ENCODE measurements at places on chromosomes 5 and 9. TPM values are rescaled to one million over a fixed set of nuclear protein-coding genes. Genes with fewer than 3 reads are reported as not detected.
A peak's percentile ranks its signal among the peaks of the same experiment; 100 is the strongest.

- H3K36me3 ChIP-seq, result no peaks in the 10 kb centered on the region
- H3K27me3 ChIP-seq, result no peaks in the 10 kb centered on the region
- DNase-seq, result no peak
- no peak overlapping the region for H3K27ac ChIP-seq
Measured at GRCh38 chr5:14364576-14365472, 216.8 kb upstream of the OTULINL start.

DNA sequence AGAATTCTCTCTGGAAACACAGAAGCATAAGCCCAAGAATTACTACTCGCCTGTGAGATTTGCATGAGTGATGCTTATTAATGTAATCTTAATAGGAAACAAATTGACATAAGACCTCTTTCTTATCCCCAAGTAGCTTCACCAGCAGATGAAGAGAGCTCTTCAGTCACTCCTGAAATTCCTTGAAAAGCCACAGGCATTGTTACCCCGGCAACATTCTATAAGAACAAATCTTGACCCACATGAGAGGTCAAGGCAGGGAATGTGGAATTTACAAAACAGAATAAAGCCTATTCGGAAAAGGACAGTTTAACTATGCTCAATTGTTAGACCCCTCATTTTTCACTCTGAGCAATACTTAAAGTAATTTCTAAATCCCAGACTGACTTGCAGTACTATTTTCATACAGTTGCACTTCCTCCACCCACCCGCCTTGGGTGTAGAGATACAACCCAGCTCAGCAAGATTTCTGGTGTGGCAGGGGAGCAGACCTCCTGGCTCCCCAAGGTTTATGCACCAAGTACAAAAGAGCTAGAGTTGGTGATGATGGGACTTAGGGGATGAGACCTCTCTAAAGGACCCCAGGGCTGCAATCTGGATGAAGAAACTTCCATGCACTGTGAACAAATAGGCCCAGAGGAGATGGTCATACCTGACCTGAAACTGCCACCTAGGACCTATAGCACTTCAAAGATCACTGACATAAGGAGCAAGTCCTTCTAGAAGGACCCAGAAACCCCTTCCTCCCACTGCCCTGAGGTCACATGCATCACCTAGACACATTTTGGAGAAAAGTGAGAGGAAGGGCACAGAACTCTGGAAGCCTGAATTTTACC is 242.1 kb downstream of the ZNF608 start:
- no peak overlapping the region for H3K27ac ChIP-seq
- no peaks in the 10 kb centered on the region for H3K36me3 ChIP-seq
- H3K27me3 ChIP-seq, result no peaks in the 10 kb centered on the region
- DNase-seq, result no peak
- H3K4me3 ChIP-seq, result no peak overlapping the region

- H3K4me3 ChIP-seq, result no peak overlapping the region
- H3K27ac ChIP-seq, result no peak overlapping the region
- H3K27me3 ChIP-seq, result no peaks in the 10 kb centered on the region
- H3K36me3 ChIP-seq, result peaks cover 5% of the 10 kb centered on the region
Measured at GRCh38 chr9:73176450-73176875, 24.8 kb downstream of the ANXA1 start.

DNA sequence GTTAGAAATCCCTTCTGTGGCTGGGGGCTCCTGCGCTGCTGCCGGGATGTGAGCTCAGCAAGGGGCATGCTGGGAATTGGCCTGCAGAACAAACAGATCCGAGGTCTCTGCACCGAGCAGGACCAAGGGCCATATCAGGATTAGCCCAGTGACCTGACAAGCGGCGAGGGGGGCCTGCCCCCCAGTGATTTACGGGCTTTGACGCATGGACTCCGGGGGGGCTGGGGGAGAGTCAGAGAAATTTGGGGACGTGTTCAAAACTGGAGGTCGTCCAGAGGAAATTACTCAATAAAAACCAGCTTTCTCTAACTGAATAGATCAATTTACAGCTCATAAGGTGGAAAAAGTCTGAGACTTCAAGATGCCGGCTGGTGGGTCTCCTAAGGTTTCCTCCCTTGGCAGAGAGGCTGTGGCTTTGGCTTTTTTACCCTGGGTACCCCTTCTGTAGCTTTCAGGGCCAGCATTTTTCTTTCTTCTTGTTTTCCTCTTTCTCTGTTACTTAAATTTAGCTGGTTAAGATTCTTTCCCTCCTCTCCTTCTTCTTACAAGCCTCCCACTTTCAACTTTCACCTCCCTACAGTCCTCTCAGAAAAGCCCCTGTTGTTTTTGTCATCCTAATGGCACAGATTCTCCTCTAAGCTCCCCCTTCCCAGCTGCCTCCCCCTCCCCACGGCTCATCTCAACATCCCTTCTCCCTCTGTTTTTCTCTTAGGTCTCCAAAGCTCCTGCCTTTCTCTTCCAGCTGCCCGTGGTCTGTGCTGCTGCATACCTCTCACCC is 551.0 kb downstream of the CCDC171 start:
- H3K4me3 ChIP-seq, result no peak overlapping the region
- H3K27me3 ChIP-seq, result no peaks in the 10 kb centered on the region
- peaks cover 42% of the 10 kb centered on the region for H3K4me1 ChIP-seq

GRCh38 chr9:27124151-27124550 is 15.1 kb downstream of the TEK start:
- H3K36me3 ChIP-seq, result no peaks in the 10 kb centered on the region
- DNase-seq, result no peak
- H3K27ac ChIP-seq, result no peak overlapping the region
- no peak overlapping the region for H3K4me3 ChIP-seq
- no peaks in the 10 kb centered on the region for H3K4me1 ChIP-seq

GRCh38 chr5:55734658-55735057 is 3.2 kb upstream of the DDX4 start:
- H3K36me3 ChIP-seq, result no peaks in the 10 kb centered on the region
- H3K27me3 ChIP-seq, result no peaks in the 10 kb centered on the region
- no peak overlapping the region for H3K27ac ChIP-seq
- no peak overlapping the region for H3K4me3 ChIP-seq

- H3K4me1 ChIP-seq, result no peaks in the 10 kb centered on the region
- H3K36me3 ChIP-seq, result no peaks in the 10 kb centered on the region
Measured at GRCh38 chr9:13292782-13293181, 13.3 kb upstream of the MPDZ start.

DNA sequence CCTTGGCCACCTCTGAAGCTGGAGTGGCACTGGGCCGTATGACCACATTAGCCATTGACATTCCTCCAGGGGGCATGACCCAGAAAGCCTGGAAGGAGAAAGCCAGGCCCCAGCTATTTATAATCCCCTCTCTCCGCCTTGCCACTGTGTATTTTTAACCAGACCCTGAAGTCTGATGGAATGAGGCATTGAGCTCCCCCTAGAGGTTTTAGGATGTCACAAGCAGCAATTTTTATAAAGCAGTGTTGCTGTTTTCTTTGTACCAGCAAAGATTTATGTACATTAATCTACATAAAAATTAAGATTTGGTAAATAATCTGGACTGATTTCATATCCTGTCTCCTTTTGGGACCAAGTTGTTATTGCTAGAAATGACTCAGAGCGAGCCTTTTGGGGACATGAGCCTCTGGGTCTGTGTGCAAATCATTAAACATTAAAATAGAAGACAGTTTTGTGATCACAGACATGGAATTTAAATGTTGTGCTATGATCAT is 127.1 kb downstream of the TRIO start:
- peaks cover 28% of the 10 kb centered on the region for H3K4me1 ChIP-seq
- peak; percentile 32 for DNase-seq

DNA sequence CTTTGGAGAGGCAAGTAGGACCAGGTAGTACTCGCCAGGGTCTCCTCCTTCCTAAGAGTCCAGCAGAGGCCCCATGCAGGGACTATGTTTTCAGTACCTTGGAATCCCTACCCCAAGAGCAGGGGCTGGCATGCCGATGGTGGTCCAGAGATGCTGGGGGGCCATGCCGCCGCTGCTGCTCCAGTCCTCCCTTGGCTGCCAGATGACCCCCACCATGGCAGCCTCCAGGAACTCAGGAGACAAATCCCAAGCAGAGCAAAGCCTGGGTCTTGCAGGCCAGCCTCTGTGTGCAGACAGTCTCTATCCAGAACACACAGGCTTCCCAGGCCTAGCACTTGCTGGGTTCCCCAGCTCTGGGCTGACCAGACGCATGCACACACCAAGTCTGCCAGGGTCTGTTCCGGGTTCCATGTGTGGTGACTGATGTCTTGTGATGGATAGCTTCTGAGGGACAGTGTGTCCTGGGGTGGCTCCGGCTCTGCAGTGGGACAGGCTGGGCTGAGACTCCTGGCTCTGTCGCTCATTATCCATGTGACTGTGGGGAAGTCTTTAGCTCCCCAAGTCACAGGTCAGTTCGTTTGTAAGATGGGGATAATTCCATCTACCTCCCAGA is 127.3 kb downstream of the CRB2 start:
- no peak for DNase-seq
- H3K27ac ChIP-seq, result no peak overlapping the region
- H3K4me3 ChIP-seq, result no peak overlapping the region
- no peaks in the 10 kb centered on the region for H3K4me1 ChIP-seq
- H3K36me3 ChIP-seq, result no peaks in the 10 kb centered on the region
- no peaks in the 10 kb centered on the region for H3K27me3 ChIP-seq

- H3K4me3 ChIP-seq, result no peak overlapping the region
- no peak overlapping the region for H3K27ac ChIP-seq
- no peak for DNase-seq
- H3K4me1 ChIP-seq, result no peaks in the 10 kb centered on the region
Measured at GRCh38 chr5:127652952-127653611, 4.2 kb downstream of the CTXN3 start.

- no peak for DNase-seq
- H3K27me3 ChIP-seq, result peaks cover 27% of the 10 kb centered on the region
- H3K4me1 ChIP-seq, result no peaks in the 10 kb centered on the region
- H3K36me3 ChIP-seq, result no peaks in the 10 kb centered on the region
Measured at GRCh38 chr9:22005021-22005701, 3.9 kb downstream of the CDKN2B start.

- no peak overlapping the region for H3K4me3 ChIP-seq
- no peaks in the 10 kb centered on the region for H3K4me1 ChIP-seq
- H3K27me3 ChIP-seq, result peaks cover 8% of the 10 kb centered on the region
- no peak for DNase-seq
- H3K36me3 ChIP-seq, result no peaks in the 10 kb centered on the region
Measured at GRCh38 chr5:174314261-174314660, 268.8 kb downstream of the NSG2 start.

DNA sequence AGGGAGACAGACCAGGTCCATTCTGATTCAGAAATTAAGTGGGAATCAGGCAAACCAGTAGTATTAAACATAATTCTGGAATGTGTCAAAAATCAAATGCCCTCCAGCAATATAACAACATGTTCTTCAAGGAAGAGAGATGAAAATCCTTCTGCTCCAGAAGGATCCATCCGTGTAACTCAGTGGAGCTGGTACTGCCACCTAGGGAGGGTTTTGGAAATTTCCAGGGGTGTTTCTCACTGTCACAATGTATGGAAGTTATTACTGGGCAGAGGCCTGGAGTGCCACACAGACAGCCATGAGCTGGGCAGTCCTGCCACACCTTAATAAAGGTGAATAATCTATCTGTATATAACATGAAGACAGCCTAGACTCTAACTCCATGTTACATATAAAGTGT is 87.5 kb downstream of the TTLL11 start:
- no peak for DNase-seq
- H3K27ac ChIP-seq, result no peak overlapping the region
- H3K4me1 ChIP-seq, result no peaks in the 10 kb centered on the region

- H3K27me3 ChIP-seq, result no peaks in the 10 kb centered on the region
- peak; percentile 52 for DNase-seq
Measured at GRCh38 chr5:54651482-54652076, 134.0 kb downstream of the SNX18 start.

DNA sequence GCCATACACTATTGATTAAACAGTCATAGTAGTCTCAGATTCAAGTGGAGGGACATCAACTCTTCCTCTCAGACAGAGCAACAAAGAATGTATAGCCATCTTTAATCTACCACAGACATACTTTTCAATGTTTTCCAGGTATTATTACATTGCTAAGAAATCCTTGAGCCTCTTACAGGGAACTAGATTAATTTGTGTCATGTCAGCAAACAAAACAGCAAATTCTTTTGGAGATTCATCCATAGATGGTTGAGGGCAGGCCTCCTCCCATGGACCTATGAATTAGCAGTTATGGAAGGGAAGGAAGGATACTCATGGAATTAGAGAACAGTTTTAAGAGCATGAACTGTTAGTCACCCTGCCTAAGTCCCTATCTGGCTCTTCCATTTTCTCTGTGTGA is 47.8 kb upstream of the ARRDC3 start:
- no peak for DNase-seq
- H3K4me3 ChIP-seq, result no peak overlapping the region
- H3K27me3 ChIP-seq, result no peaks in the 10 kb centered on the region
- no peaks in the 10 kb centered on the region for H3K36me3 ChIP-seq
- no peaks in the 10 kb centered on the region for H3K4me1 ChIP-seq
- no peak overlapping the region for H3K27ac ChIP-seq

GRCh38 chr5:132774896-132775295 is 2.1 kb downstream of the SEPTIN8 start:
- H3K27ac ChIP-seq, result peak overlapping the region; percentile 88
- H3K36me3 ChIP-seq, result no peaks in the 10 kb centered on the region
- no peaks in the 10 kb centered on the region for H3K27me3 ChIP-seq
- peaks cover 8% of the 10 kb centered on the region for H3K4me1 ChIP-seq
- H3K4me3 ChIP-seq, result no peak overlapping the region

GRCh38 chr9:76521906-76522305 is 62.9 kb downstream of the GCNT1 start:
- H3K4me3 ChIP-seq, result no peak overlapping the region
- no peak for DNase-seq
- H3K4me1 ChIP-seq, result no peaks in the 10 kb centered on the region
- no peaks in the 10 kb centered on the region for H3K36me3 ChIP-seq
- H3K27me3 ChIP-seq, result no peaks in the 10 kb centered on the region

- no peak overlapping the region for H3K4me3 ChIP-seq
- DNase-seq, result no peak
- H3K36me3 ChIP-seq, result no peaks in the 10 kb centered on the region
- H3K27ac ChIP-seq, result no peak overlapping the region
- no peaks in the 10 kb centered on the region for H3K4me1 ChIP-seq
Measured at GRCh38 chr5:110070836-110071235, 381.1 kb downstream of the MAN2A1 start.

DNA sequence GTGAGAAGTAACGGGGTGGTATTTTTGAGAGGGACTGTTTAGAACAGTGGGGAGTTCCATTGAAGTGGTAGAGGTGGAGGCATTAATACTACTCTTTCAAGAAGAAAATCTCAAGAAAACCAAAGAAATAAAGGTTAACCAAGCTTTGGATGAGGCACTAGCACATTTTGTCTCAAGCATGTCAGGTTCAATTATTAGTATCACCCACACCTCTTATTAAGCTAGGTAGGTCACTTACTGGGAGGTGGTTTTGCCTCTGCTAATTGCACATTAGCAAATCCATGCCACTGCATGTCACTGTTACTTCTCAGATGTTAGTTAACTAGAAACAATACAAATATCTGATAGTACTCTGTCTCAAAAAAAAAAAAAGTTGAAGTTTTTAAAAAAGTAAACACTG is 10.2 kb downstream of the RABGAP1 start:
- H3K27ac ChIP-seq, result peak overlapping the region; percentile 20
- no peaks in the 10 kb centered on the region for H3K27me3 ChIP-seq
- H3K4me1 ChIP-seq, result peaks cover 20% of the 10 kb centered on the region
- no peak for DNase-seq
- no peak overlapping the region for H3K4me3 ChIP-seq

GRCh38 chr5:179221196-179221876 is 123.9 kb downstream of the ADAMTS2 start:
- H3K36me3 ChIP-seq, result no peaks in the 10 kb centered on the region
- no peak overlapping the region for H3K4me3 ChIP-seq
- no peaks in the 10 kb centered on the region for H3K27me3 ChIP-seq

BTNL3 gene
- not detected for total RNA-seq

GRHPR gene
- 222 TPM for total RNA-seq

SLC25A48 gene
- 75.1 TPM for total RNA-seq

PROB1 gene
- total RNA-seq, result 0.63 TPM

TAF11L9 gene
- not detected for total RNA-seq

RALGPS1 gene
- 6.9 TPM for total RNA-seq

UGCG gene
- total RNA-seq, result 22.1 TPM

AFAP1L1 gene
- total RNA-seq, result 90.2 TPM

TAS2R1 gene
- not detected for total RNA-seq

NUTM2G gene
- total RNA-seq, result not detected

Data from tibial nerve (tissue), 4 donors.